Pancreas (tissue), 10 donors: ENCODE measurements at places on chromosomes 7 and 10. TPM values are rescaled to one million over a fixed set of nuclear protein-coding genes. Genes with fewer than 3 reads are reported as not detected.

DNA sequence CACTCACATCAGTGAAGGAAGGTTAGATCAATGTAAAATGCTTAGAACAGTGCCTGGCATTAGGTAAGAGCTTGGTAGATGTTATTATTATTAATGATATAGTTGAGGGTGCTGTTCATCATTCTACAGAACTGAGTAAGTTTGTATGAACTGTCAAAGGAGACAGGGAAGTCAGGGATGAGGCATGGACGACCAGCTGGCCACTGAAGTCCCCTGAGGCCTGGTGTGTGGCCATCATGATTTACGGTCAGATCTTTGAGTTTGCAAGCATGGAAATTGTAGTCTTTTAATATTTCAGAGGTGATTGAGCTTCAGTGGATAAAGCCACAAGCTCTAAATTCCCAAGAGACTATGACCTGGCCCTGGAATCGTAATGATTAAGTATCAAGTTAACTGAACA, 6.9 kb downstream of the ARMC3 start:
- no peak for DNase-seq

- DNase-seq = no peak
Observed at GRCh38 chr10:815338-816090, 116.0 kb downstream of the LARP4B start.

GRCh38 chr10:8136736-8137135, 82.2 kb downstream of the GATA3 start:
- no peak for DNase-seq

GRCh38 chr10:119217991-119218490, 10.7 kb downstream of the GRK5 start:
- DNase-seq = no peak

- no peak for DNase-seq
Observed at GRCh38 chr7:5216931-5217330, 26.9 kb downstream of the WIPI2 start.

Gene TAS2R60
- total RNA-seq = not detected

DNA sequence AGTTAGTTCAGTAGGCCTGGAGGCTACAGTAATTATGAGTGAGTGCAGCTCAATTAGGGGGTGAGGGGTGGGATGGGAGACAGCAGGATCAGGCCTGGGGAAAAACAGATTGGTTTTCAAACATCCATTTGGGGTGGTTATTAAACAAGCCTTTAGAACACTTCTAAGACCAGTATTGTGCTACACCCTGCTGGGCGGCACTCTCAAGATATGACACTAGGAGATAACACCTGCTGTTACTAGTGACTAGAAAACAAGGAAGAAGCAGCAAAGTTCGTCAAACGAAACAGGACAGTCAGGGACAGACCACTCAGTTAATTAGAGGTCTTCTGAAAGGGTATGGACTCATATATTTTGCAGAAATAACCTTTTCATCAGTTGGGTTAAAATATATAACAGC, 353.6 kb downstream of the PTEN start:
- no peak for DNase-seq

Gene ICA1
- total RNA-seq = 55.6 TPM

GRCh38 chr7:7529328-7529727, 6.3 kb downstream of the COL28A1 start:
- DNase-seq = no peak

Gene AGR3
- total RNA-seq = 3.7 TPM

GRCh38 chr7:118590107-118590506, 365.6 kb downstream of the ANKRD7 start:
- no peak for DNase-seq

Gene C10orf95
- total RNA-seq = 0.47 TPM

DNA sequence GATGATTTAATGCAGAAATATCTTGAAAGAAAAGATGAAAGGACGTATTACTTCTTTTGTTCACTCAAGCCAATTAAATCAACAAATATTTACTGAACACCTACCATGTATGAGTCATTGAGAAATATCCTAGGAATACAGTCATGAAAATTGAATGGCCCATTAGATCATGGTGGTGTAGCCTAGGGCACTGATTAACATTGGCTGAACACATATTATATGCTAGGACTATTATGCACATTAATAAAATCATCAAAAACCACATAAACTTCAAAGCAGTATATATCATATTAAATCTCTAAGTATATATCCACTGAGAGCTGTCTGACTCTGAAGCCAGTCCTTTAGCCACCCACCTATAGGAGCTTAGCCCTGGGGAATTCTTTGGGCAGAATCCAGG, 41.8 kb downstream of the FAM204A start:
- DNase-seq = no peak

Gene FXYD4
- total RNA-seq = not detected

Gene DHTKD1
- total RNA-seq = 21.6 TPM

Gene PUS7
- total RNA-seq = 6.0 TPM

Gene PTF1A
- 41.8 TPM for total RNA-seq

Gene ARHGAP12
- 22.9 TPM for total RNA-seq

DNA sequence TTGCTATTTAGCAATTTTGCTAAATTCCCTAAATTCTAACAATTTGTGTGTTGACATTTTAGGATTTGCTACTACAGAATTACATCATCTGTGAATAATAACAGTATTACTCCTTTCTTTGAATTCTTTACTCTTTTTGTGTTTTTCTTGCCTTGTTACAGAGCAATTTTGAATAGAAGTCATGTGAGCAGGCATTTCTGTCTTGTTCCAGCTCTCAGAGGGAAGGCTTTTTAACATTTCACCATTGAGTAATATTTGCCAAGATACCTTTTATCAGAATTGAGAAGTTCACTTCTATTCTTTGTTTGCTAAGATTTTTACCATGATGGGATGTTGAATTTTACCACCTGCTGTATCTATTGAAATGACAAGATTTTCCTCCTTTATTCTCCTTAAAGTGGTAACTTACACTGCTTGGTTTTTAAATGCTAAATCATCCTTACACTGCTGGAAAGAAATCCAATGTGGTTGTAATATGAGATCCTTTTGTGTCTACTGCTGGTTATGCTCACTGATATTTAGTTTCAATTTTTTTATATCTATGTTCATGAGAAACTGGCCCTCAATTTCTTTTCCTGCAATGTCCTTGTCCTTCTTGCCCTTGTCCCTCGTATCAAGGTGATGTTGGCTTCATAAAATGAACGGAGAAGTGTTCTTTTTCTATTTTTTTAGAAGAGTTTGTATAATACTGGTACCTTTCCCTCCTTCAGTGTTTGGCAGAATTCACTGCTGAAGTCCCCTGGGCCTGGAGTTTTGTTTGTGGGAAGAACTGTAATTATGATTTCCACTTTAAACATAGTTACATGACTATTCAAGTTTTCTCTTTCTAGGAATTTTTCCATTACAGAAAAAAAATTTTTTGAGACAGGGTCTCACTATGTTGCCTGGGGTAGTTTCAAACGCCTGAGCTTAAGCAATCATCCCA, 50.3 kb upstream of the ATP6V0A4 start:
- no peak for DNase-seq

GRCh38 chr10:97059006-97059871, 126.5 kb downstream of the SLIT1 start:
- DNase-seq = no peak

Gene VAX1
- total RNA-seq = not detected

Gene ELFN1
- 0.69 TPM for total RNA-seq

- no peak for DNase-seq
Observed at GRCh38 chr7:99314504-99314903, 11.2 kb upstream of the ARPC1A start.

Gene COL28A1
- 3.3 TPM for total RNA-seq

DNA sequence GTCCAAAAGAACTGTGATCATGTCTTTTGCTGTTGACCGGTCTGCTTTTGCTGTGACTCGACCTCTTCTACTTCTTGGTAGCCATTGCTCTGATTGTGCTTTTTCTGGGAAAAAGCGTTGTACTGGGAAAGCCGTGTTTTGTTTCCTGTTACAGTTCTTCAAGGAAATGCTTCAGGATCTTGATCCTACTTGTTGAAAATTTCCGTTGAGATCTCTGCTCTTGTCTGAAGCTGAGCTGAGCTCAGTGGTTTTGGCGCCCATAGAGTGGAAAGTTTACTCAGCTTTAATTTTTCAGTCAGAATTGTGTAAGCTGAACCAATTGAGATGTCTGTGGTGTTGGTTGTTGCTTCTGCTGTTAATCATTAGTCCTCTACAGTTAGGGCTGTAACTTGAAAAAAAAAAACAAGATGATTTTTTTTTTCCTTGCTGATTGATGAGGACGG, 302.2 kb downstream of the CCDC3 start:
- no peak for DNase-seq

Gene GPR26
- not detected for total RNA-seq

GRCh38 chr7:123208793-123209192, 9.0 kb upstream of the SLC13A1 start:
- DNase-seq = no peak

Gene CTTNBP2
- 15.4 TPM for total RNA-seq

GRCh38 chr10:78589687-78590086, 479.1 kb upstream of the ZMIZ1 start:
- DNase-seq = no peak

DNA sequence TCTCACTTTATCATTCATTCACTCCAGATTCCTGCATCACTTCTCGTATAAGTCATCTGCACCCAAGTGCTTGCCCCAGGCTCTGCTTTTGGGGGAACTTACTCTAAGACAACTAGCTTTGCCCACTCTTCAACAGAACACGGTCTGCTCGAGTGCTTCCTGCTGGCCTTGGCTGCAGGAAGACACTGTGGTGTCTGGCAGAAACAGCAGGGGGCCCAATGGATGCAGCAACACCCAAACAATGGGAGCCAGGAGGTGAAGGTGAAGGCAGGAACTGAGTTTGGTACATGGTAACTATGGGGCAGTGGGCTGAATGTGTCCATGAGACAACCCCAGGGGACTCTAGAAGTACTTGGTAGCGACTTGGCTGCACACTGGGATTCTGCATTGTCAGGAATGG, 344.0 kb downstream of the REEP3 start:
- DNase-seq = no peak

Gene SPDYE2
- 0.14 TPM for total RNA-seq

GRCh38 chr7:75583255-75583654, 91.1 kb downstream of the SPDYE5 start:
- no peak for DNase-seq

Gene PPRC1
- total RNA-seq = 15.5 TPM

Gene GIMAP1
- 1.2 TPM for total RNA-seq

Gene ZPBP
- total RNA-seq = 0.16 TPM

DNA sequence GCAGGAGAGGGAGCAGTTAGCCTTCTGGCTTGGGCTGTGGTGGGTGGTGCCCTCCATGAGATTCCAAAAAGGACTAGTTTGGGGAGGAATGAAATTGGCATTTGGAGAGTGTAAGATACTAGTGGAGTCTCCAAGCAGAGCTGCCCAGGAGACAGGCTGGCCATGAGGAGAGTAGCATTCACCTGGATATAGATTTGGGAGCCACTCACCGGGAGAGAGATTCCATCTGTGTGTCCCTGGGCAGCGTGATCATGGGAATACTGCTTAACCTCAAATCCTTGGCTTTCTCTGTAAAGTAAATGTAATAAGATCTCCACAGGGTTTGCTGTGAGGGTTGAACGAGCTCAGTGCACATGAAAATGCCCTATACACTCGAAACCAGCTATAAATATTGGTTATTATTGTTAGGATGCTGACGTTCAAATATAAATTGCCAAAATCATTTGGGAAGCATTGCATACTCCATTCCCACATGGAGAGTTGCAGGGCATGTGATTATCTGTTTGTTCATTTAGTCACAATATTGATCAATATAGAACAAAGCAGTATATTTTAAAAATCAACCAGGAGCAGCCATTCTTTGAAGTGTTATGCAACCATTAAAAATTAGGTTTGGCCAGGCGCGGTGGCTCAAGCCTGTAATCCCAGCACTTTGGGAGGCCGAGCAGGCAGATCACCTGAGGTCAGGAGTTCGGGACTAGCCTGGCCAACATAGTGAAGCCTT, 143.7 kb downstream of the CUX1 start:
- no peak for DNase-seq

DNA sequence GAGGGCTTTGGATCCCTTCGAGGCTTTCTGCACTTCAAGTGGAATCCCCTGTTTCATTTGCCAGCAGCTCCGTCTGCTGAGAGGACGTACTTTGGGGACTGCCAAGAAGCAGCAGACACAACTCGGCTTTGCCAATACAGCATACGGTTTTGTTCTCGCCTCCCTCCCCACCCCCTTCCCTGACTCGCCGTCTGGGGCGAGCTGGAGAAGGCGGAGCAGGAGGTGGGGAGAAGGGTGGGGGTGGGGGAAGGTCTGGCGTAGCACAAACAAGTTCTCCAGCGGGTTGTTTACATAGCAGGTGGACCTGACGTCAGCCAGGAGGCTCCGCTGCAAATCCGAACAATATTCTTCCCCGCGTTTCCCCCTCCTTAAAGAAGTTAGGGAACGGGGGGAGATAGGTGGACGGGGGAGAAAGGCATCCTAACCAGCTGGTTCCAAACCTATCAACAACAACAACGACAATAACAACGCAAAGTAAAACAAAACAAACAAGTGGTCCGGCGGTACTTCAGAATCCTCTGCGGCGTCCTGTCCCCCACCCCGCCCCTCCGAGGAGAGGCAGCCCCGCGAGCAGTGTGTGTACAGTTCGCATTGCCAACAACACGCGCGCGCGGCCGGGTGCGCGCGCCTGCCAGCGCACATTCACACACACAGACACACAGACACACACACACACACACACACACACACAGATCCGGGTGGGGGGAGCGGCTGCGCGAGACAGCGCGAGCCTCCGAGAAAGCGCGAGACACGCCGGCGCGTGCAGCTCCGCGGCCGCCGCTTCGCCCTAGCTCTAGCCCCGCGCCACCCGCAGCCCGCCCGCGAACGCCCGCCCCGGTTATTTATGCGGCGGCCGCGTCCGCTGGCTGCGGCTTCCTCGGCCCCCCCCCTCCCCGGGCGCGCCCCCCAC, 167.0 kb upstream of the PPP1R3A start:
- peak; percentile 95 for DNase-seq

DNA sequence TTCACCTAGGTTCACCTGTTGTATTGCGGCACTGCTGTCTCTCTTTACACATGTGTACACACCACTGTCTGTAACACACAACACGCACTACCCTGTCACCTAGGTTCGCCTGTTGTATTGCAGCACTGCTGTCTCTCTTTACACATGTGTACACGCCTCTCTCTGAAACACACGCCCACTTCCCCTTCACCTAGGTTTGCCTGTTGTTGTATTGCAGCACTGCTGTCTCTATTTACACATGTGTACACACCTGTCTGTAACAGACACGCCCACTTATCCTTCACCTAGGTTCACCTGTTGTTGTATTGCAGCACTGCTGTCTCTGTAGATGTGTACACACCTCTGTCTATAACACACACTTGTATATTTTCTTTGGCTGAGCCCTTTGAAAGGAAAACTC, 51.5 kb downstream of the WDR37 start:
- no peak for DNase-seq

- DNase-seq = no peak
Observed at GRCh38 chr10:13936826-13937225, 350.1 kb downstream of the PRPF18 start.
